Stimulated activated CD4-positive, alpha-beta T cell treated with anti-CD3 and anti-CD28 coated beads, Interleukin-4, amount 100 ng/mL, for 1 hour (primary cell): ENCODE measurements at places on chromosomes 3 and 15.

- no peak for DNase-seq
Observed at GRCh38 chr3:141746962-141747361, 8.9 kb downstream of the RNF7 start.

GRCh38 chr3:105844704-105845103, 24.1 kb downstream of the CBLB start:
- DNase-seq, result no peak

DNA sequence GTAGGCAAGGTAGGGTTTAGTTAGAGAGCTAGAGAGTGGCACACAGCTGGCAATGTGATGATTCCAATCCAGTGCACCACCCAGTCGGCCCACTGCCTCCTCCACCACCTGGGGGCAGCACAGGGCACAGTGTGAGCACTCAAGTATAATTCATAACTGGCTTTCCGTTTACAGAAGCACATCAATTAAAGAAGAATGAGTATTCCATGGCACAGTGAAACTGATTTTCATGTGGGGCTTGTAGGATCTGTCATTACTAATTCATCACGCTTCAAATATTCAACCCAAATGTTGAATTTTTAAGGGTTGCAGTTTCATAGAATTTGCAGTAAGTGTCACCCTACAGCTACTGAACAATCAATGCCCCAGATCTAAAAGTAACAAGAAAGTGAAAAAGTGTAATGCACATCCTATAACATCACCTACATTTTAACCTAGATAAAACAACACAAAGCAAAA, 149.9 kb downstream of the IGSF11 start:
- peak; percentile 85 for DNase-seq

DNA sequence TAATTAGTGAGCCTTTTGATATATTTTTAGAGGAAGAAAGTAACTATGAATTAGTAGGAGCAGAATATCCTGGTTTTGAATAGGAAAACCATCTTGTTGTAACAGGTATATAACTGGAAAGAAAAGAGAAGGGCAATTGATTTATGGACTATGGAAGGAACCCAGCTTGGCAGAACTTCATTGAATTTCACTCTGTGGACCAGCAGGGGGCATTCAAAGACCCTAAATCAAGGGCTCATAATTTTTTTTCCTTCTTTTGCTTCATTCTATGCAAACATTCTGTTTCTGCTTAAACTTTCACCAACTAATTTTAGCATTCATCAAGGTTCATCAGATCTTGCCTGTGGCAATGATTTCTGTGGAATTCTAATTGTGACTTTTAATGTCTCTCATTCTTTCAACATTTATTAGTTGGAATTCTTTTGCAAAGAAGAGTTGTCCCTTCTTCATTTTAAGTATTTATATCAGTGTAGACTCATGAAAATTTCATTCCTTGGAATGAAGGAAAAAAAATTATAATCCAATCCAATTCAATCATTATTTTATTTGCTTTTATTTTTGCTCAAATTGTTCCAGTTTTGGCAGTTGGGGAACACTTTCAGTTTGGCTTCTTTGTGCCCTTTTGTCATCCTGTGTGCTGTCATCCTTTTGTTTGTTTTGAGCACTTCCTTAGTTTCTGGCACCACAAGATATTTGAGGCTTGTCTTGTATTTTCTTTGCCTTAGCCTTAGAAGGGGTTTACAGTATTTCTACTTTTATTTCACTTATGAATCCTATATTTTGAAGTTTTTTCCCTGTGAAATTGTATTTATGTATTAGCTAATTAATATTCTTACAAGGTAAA, 30.4 kb downstream of the NXPE3 start:
- DNase-seq, result peak; percentile 15

DNA sequence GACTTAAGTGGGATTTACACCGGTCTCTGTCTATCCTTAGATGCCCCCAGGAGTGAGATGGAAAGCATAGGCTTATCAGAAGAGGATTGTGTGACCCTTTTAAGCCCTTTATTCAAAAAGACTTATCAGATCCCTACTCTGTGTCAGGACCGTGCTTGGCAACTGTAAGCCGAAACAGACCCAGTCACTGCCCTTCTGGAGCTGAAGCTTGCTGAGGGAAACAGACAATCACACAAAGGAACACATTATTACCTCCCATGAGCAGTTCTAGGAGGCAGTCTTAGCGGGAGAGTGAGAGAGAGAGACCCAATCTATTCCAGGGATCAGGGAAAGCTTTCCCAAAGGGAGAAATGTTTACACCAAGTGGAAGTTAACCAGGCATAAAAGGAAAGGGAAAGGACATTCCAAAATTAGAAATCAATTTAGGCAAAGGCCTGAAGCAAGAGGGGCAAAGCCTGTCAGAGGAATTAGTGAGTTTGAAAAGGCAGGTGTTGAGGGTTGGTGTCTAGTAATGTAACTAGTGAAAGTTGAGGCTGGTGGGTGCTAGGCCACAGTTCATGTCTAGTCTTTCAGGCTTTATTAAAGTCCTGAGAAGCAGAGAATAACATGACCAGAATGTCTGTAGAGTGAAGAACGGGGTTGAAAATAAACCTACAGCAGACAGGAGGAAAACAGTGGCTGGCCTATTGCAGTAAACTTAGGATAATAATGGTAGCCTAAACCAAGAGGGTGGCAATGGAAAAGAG, 86.7 kb downstream of the THBS1 start:
- DNase-seq, result no peak

DNA sequence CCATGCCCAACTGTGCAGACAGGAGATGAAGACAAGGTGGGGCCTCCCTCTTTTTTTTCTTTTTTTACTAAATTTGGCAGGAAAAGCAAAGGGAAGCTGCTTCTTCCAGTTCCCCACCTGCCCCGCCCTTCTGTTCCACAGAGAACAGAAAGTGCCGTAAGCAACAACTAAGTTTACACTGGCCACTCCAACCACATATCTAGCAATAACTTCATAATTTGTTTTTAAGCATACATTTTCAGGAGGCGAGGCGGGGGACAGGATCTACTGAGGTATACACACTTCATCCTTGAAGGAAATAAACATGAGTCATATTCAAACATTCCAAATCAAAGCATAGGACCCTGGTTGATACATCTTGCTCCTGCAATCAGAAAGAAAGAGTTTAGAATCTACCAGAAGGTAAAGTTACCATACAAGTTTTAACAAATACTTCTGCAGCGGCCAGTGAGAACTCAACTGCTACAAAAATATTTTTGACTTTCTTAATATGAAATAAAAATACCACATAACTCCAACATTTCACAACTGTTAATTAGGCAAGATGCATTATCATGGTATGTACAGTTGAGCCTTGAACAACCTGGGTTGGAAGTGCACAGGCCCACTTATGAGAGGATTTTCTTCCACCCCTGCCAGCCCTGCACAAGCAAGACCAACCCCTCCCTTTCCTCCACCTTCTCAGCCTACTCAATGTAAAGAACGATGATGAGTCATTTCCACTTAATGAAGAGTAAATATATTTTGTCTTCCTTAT, 50.7 kb downstream of the FOXP1 start:
- no peak for DNase-seq
